ENCODE measurements at places on chromosomes 12 and 14. TPM values are rescaled to one million over a fixed set of nuclear protein-coding genes. Genes with fewer than 3 reads are reported as not detected.

Gene LHX5
- total RNA-seq = 0.06 TPM

Gene SLC6A15
- total RNA-seq = 3.2 TPM

Gene TMCC3
- total RNA-seq = 1.4 TPM

Gene GZMB
- not detected for total RNA-seq

Gene GLIPR1L1
- not detected for total RNA-seq

Gene SSPN
- 0.45 TPM for total RNA-seq

Gene IKZF4
- total RNA-seq = 2.9 TPM

Gene GPR84
- total RNA-seq = 0.09 TPM

Gene CLEC6A
- not detected for total RNA-seq

Gene SMIM41
- not detected for total RNA-seq

Gene TMEM121
- 7.9 TPM for total RNA-seq

Gene SERPINA5
- total RNA-seq = 0.27 TPM

Gene MANSC1
- total RNA-seq = 4.5 TPM

Gene ACSM4
- total RNA-seq = not detected

Gene MANSC4
- not detected for total RNA-seq

Gene TSHR
- not detected for total RNA-seq

Gene MCRS1
- 57.2 TPM for total RNA-seq

Gene RTL1
- total RNA-seq = 0.27 TPM

Gene MYF5
- not detected for total RNA-seq

Gene SLC2A14
- 0.60 TPM for total RNA-seq

Gene CD27
- not detected for total RNA-seq

Gene HOXC9
- 14.7 TPM for total RNA-seq

Gene TRAFD1
- 16.4 TPM for total RNA-seq

Gene TAS2R9
- total RNA-seq = not detected

Gene DYNC1H1
- total RNA-seq = 200 TPM

Gene PRPH
- total RNA-seq = 2.2 TPM

Gene AGAP2
- 0.14 TPM for total RNA-seq

Gene SCN8A
- 1.8 TPM for total RNA-seq

Gene HSPA2
- 39.9 TPM for total RNA-seq

Gene TUNAR
- not detected for total RNA-seq

Gene GPRC5D
- not detected for total RNA-seq

Gene PTPN21
- 11.7 TPM for total RNA-seq

Gene HCAR2
- total RNA-seq = 0.07 TPM

Gene OVCH1
- not detected for total RNA-seq

Gene CLEC1B
- not detected for total RNA-seq

Gene CRADD
- 8.9 TPM for total RNA-seq

Gene CDKN1B
- 14.2 TPM for total RNA-seq

Gene GALNT6
- 2.5 TPM for total RNA-seq

Gene DAAM1
- 12.7 TPM for total RNA-seq

Gene FAM181A
- not detected for total RNA-seq

Gene SPIC
- total RNA-seq = not detected

Gene TAC3
- total RNA-seq = not detected

Gene CHURC1
- total RNA-seq = 75.4 TPM

Gene KRT85
- not detected for total RNA-seq
